HFFc6 (cell line): ENCODE measurements at places on chromosomes 7 and 10.

- H3K27me3 ChIP-seq, result peaks cover 18% of the 10 kb centered on the region
- H3K36me3 ChIP-seq, result no peaks in the 10 kb centered on the region
Measured at GRCh38 chr7:142855756-142856564, 1.1 kb downstream of the EPHB6 start.

- H3K27ac ChIP-seq, result no peak overlapping the region
- peak; percentile 10 for DNase-seq
- peaks cover 15% of the 10 kb centered on the region for H3K4me1 ChIP-seq
- H3K27me3 ChIP-seq, result peaks cover 12% of the 10 kb centered on the region; the same call in 1 of the 2 replicates
Measured at GRCh38 chr7:142711746-142712616, 37.3 kb upstream of the PRSS1 start.

DNA sequence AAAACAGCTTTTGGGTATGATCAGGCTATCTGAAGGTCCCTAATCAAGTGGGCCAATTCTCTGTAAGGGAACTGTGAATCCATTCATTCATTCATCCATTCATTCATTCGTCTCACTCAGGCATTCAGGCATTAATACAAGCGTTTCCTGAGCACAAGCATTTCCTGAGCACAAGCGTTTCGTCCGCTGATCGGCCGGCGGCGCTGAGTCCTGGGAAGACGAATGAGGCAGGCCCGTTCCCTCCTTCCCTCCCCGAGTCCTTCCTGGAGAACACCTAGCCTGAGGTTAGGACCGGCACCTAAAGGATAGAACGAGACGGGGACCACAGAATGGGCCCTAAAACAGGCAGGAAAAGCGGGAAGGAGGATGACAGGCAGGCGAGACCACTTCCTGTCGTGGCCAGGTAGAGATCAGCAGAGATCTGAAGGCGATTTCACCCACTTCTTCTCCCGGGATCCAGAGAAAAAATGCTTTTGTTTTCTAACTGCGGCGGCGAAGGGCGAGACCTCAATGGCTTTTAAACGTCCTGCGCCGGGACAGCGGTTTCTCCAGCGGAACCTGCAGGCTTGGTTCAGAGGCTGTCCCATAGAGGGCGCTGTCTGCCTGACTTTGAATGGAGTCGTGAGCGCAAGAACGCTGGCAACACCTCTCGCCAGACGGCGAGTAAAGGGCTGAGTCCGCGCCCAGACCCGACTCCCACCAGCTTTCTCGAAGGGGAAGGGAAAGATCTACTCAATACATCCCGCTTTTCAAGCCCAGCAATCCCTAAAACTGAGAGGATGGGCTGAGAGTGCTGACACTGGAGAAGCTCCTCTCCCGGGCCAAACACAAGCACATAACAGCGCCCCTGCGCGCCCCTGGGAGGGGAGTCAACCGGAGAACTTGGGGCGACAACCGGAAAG lies 2.9 kb upstream of the HMX3 start:
- peaks cover 20% of the 10 kb centered on the region for H3K4me1 ChIP-seq
- peaks cover 53% of the 10 kb centered on the region for H3K27me3 ChIP-seq
- H3K4me3 ChIP-seq, result peak overlapping the region; percentile 72
- no peak overlapping the region for H3K27ac ChIP-seq
- H3K36me3 ChIP-seq, result no peaks in the 10 kb centered on the region

DNA sequence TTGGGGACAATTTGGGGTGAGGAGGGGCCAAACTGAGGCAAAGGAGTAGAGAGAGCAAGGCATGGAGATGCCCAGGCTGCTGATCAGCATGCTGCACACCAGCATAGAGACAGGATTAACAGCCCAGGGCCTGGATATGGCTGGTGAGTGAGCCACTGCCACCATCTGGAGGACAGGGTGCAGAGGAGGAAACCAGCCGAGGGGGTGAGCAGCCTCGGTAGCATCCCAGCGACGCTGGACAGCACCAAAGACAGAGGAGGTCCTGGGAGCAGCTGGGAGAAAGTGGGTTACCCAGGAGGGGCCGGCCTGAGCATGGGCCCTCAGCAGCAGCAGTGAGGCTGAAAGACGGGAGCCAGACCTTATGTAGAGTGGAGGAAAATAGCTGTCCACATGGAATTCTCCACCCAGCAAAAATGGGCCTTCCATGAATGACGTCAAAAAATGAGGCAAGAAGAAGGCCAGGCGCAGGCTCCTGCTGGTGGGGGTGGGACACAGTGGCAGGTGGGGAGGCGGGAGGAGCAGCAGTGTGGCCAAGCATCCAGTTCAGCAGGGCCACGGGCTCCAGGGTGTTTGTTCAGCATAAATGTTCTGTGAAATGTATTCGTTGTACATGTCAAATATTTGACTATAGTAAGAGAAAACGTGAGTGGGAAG lies 16.7 kb downstream of the RET start:
- peak; percentile 52 for DNase-seq
- no peaks in the 10 kb centered on the region for H3K4me1 ChIP-seq
- no peak overlapping the region for H3K27ac ChIP-seq
- no peaks in the 10 kb centered on the region for H3K36me3 ChIP-seq
- peaks cover 27% of the 10 kb centered on the region for H3K27me3 ChIP-seq
